Jurkat, Clone E6-1 (cell line): ENCODE measurements at places on chromosomes 11 and 22.

- no peak for DNase-seq
These were observed 10.9 kb downstream of the TUBA8 start for GRCh38 chr22:18121506-18121905.

- DNase-seq, result no peak
These were observed 15.7 kb upstream of the CDKN1C start for GRCh38 chr11:2901196-2901796.

DNA sequence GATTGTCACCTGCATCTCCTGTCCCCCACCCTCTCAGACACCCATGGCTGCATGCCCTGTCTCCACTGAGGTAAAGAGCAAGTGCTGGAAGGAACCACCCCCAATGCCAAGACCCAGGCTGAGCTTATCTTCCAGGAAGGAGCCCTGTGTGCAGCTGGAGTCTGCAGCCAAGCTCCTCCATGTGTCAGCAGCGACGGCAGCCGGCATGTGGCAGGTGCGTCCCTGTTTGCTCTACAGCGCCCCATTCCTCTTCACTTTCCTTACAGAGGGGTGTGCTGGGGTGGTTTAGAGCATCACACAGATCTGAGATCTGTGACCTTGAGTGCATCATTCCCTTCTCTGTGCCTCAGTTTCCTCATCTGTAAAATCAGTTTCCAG is 7.7 kb upstream of the MN1 start:
- DNase-seq, result no peak

GRCh38 chr11:107564877-107565218 is 687 bp downstream of the ALKBH8 start:
- no peak for DNase-seq

GRCh38 chr22:33677536-33677935 is 242.7 kb downstream of the LARGE1 start:
- DNase-seq, result no peak

- DNase-seq, result no peak
These were observed 65.1 kb downstream of the USP35 start for GRCh38 chr11:78253797-78254196.

DNA sequence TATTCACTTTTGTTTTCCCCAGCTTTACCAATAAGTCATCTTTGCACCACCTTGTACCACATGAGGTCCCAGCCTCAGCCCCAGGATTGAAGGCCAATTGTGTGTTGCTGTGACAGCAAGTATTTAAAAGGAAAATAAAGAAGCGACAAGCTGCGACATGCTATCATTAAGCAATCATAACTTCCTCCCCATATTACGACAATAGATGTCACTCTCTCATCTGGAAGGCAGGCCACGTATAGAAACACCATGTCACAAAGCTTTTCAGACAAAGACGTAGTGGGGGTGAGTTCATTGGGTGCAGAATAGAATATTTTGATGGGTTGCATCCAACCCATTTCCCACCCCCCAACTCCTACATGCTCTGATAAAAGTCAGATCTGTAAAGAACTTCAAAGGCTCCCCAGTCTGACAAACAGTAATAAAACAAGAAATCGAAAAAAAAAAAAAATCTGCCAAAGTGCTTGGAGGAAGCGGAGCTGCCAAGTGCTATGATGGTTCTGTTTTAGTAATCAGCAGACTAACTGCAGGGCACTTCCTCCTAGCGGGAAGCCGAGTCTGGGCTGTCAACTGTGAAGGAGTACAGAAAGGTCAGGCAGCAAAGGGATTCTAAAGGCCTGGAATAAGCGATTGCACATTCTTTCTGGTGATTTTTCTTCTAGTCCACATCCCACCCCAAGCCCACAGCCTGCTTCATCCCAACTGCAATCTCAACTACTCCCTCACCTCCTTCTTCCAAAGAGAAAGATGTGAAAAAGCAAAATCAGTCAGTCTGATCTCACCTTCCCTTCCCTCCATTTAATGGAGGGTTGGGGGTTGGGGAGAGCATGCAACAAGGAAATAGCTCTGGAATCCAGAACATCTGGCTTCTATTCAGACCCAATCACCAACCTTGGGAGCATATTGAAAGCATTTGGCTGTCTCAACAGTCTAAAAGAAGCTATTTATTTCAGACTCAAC is 131.4 kb upstream of the UBASH3B start:
- no peak for DNase-seq

DNA sequence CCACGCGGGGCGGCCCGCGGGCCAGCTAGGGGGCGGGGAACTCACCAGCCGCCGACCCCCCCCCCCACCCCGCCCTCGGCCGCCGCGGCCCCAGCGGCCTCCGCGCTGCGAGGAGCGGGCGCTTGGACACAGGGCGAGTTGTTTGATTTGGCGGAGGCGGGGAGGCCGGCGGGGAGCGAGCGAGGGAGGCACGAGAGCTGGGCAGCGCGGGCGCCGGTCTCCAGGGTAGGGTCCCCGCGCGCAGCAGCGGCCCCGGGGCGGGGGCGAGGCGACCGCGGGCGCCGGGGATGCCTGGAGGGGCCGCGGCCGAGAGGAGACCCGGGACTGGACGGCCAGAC is 64.4 kb downstream of the NAV2 start:
- DNase-seq, result no peak

GRCh38 chr11:104830508-104830907 is 67.8 kb downstream of the CASP12 start:
- no peak for DNase-seq

- peak; percentile 78 for DNase-seq
These were observed 194.1 kb downstream of the IGLL1 start for GRCh38 chr22:23385678-23386631.

DNA sequence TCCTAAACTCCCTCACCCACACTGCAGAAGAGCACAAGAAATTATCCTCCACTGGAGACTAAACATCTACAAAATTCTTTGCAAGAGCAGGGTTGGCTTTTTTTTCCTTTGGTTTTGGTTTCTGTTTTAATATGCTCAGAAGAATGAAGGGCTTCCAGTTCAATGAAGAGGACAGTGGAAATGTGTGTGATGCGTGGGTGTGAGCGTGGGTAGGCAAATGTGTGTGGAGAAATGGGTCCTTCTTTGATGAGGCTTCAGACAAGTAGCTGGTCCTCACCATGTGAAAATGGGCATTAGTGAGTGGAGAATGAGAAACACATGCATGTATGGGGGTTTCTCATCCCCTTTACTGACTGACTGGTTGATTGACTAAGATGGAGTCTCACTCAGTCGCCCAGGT is 263.3 kb upstream of the SYN3 start:
- no peak for DNase-seq
